Neuronal stem cell (in vitro differentiated cells): ENCODE measurements at places on chromosomes 1 and 21.

DNA sequence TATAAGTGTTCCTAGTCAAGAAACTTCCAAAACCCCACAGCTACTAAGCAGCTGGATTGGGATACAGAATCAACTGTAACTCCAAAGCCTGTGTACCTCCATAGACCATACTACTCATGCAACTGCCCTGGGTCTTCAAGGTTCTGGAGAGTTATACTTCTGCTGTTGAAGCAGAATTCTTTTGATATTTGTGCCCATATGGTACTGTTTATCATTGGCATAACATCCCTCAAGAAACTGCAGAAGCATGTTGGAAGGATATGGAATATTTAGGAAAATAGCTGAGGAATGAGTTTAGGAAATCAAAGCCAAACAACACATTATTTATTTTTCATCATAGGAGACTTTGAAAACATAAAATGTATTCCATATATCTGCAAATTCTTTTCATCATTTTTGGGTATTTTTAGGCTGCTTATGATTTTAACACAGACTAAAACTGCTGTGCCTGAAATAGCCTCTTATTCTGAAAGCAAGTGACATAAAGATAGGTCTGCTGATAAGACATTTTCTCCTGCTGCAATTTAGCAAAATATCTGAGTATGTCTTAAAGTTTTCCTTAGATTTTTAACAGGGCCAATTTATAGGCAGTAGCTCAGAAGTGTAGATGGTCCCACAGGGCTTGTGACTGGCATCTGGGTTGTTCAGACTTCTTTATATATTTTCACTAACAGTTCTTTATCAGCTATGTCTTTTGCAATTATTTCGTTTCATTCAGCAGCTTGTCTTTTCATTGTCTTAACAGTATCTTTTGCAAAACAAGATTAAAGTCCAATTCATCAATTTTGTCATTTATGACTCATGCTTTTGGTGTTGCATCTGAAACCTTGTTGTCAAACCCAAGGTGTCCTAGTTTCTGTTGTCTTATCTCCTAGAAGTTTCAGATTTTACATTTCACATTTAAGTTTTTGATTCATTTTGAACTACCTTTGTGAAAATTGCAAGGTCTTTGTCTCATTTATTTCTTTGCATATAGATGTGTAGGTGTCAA lies 41.1 kb upstream of the ZNF124 start:
- no peak for DNase-seq

GRCh38 chr1:214791961-214792360 lies 189.0 kb downstream of the CENPF start:
- no peak for DNase-seq

DNA sequence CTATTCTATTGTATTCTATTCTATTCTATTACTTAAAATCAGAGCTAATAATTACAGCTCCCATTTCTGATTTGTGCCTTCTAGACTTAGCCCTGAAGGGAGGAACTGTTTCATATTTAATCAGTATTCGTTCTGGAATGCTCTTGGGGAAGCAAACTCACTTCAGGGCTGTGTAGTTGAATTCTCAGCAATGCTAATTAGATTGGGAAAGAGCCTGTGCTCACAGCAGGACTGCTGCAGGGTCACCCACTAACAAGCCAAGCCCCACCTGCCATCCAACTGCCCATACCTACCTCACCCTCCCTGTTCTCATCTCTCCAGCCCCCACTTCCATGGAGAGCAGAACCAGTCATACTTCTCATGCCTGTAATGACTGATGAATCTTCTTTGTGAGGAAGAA lies 464.2 kb downstream of the PTPRU start:
- no peak for DNase-seq

DNA sequence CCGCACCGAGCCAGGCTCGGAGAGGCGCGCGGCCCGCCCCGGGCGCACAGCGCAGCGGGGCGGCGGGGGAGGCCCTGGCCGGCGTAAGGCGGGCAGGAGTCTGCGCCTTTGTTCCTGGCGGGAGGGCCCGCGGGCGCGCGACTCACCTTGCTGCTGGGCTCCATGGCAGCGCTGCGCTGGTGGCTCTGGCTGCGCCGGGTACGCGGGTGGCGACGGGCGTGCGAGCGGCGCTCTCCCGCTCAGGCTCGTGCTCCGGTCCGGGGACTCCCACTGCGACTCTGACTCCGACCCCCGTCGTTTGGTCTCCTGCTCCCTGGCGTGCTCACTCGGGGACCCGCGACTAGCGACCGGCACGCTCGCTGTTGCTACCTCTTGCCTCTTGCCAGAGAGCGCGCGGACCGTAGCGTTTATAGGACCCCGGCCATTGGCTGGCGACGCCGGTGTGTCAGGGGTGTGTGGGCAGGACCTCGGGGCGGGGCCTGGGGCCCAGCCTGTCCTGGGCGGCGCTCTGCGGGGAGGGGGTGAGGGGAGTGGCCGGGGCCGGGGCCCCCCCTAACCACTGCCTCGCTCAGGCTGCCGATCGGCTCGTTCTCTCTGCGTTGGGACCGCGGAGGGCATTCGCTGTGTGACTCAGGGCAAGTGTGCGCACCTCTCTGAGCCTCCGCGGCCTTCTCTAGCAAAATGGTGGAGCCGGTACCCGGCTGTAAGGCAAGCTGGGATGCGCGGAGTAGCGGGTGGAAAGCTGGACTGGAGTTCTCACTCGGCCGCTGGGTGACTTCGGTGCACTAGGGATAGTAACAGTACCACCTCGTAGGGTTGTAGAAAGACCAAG lies at the start of gene SLC2A1:
Gene SLC2A1 (minus strand): TSS at position 381 of the 832 bp plus-strand sequence. CDS start 217 bp downstream, at position 164.
- peak; percentile 93 for DNase-seq

DNA sequence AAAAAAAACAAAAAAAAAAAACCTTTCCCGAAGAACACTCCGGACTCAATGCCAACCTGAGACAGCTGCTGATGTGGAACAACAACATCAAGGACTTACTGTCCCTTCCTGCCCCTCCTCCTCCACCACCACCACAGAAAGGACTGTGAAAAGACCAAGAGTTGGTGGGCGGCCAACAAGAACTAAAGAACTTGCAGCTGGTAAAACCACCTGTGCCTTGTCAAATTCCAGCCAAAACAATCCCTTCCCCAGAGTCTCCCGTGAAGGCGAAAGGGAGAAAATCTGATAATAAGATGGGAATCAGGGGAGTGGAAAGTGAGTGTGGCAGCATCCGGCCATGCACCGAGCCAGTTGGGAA lies 88.9 kb downstream of the PROX1 start:
- no peak for DNase-seq

DNA sequence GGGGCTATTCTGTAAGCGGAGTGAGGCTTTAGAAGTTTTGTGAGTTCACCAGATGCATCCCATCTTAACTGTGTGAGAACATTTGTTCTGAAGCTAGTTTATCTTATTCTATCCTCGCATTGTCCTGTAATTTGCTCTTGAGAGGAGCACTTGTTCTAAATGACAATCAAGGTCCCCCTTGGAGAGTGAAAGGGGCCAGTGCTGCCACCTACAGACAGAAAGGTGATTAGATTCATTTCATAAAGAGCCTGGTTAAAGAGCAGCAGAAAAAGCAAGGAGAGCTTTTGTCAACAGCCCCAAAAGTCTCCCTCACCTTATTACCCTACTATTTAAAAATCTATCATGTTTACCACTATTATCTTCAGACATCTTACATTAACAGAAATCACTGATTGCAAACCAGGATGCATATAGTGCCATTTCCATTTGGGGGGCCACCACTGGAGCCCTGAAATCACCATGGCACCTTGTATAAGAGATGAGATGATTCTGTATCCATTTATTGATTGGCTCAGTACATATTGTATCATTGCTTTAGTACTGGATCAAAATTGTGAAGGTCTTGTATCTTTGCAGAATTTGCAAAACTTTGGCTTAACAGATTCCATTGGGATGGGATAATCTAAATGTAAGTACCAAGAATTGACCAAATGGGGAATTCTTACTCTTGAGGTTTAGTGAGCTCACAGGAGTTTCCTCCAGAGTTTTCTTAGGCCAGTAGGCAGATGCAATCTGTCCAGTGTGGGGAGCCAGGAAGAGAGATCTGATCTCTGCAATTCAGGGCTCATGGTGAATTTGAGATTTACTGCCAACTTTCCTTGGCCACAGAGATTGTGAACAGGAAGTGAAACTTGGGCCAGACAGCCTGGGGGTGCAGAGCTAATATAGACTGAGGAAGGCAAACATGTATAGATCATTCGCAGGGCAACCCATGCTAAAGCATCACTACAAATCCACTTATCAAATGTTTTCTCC lies 64.3 kb upstream of the TRABD2B start:
- peak; percentile 63 for DNase-seq

- DNase-seq, result no peak
Measured at GRCh38 chr1:236137285-236137852, 5.0 kb upstream of the GPR137B start.

- no peak for DNase-seq
Measured at GRCh38 chr1:64846573-64847430, 101.9 kb downstream of the RAVER2 start.

DNA sequence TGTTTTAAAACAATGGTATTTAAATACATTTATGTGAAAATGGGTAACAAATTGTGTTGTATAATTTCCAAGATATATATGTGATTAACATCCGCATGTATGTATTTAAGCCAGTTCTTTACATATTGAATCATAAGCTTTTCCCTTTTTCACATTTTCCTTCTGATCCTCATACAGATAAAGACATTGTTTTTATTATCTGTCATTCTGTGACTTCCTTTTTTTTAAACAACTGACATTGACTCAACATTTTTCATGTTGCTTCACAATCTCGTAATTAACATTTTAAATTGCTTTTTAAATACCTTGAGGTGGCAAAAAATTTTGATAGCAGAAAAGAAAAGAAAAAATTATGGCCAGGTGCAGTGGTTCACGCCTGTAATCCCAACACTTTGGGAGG lies 1.4 kb downstream of the STXBP3 start:
- no peak for DNase-seq

DNA sequence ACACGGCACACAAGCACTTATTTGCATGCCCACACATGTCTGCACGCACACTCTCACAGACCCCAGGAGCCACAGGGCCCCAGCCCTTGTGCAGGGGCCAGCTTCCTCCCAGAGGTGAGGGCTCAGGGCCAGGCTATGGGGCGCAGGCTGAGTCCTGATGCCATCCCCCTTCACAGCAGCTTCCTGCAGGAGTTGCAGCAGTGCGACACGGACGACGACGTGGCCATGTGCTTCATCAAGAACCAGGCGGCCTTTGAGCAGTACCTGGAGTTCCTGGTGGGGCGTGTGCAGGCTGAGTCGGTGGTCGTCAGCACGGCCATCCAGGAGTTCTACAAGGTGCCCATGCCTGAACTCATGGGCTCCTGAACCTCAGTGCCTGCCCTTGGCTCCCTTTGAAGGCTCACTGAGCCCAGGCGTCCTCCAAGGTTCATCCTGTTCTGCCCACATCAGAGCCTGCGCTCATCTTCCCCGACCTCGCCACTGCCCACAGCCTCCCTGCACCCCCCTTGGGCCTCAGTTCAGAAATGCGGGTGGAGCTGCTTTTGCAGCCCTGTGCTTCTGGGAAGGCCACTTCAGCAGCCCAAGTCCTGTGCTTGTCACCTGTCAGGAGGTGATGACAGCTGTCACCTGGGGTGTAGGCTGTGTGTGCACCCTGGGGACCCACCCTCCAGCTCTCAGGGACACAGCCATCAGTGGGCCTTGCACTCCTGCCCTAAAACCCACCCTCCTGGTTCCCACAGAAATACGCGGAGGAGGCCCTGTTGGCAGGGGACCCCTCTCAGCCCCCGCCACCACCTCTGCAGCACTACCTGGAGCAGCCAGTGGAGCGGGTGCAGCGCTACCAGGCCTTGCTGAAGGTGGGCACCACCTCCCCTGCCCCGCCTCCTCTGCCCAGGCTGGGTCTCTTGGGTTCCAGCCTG lies 66.6 kb downstream of the TRIM11 start:
- no peak for DNase-seq
